Activated CD4-positive, alpha-beta T cell treated with anti-CD3 and anti-CD28 coated beads, Interleukin-2, amount 50 U/mL, for 24 hours (primary cell): ENCODE measurements at places on chromosomes 3 and 15.

GRCh38 chr3:108661699-108662098 lies 72.2 kb downstream of the DZIP3 start:
- no peak for DNase-seq

DNA sequence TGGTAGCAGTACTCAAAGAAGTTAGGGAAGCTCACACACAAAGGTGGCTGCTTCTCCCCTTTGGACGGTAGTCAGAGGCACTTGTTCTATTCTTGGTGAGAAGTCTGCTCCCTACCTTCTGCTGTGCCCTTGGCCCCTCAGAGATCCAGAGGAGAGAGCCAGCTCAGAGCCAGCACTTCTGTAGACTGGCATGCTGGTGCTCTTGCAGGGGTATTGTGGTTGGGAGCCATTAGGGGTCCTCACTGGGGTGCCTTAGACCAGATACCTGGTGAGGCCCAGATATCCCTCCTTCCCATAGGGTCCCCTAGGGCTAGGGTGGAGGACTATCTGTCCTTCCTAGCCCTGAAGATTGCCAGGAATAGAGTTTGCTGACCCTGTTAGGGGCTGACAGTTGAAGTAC lies 140.6 kb downstream of the EEFSEC start:
- no peak for DNase-seq

DNA sequence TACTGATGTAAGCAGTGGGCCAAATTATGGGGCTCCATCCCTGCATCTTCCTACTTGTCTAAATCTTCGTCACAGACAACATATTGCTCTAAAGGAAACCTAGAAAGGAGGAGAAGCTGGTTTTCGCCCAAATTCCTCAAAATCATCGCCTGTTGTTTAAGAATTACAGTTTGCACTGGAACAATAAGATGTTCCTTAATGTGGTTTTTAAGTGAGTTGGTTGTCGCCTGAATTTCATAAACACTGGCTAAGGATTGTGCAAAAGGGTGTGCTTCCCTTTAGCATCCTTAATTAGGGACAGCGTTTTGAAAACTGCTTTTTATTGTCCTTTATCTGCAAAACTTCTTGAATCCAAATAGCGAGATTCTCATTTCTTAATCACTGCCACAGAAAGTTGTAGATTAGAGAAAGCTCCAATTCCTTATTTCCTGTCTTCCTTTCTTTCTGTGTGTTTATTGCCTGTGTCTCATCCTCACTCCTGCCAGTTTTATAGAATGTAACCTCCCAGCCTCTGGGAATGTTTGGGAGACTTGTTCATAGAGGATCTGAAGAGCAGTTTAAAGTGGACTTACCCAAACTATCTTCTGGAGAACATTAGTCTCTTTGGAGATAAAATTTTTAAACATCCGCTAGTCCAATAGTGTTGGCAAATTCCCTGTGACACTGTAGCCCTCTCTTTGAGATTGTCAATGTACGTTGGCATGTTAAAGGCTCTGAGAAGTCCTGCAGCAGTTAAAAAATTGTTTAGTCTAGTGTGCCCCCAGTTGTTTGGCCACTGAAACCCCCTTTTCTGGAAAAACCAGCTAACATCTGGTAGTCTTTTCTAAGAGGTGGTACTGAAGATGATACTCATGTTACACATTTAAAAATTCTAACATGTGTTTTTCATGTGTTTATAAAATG lies 50.4 kb downstream of the FLNB start:
- DNase-seq, result no peak

GRCh38 chr3:176431038-176431418 lies 766.3 kb downstream of the TBL1XR1 start:
- DNase-seq, result no peak

DNA sequence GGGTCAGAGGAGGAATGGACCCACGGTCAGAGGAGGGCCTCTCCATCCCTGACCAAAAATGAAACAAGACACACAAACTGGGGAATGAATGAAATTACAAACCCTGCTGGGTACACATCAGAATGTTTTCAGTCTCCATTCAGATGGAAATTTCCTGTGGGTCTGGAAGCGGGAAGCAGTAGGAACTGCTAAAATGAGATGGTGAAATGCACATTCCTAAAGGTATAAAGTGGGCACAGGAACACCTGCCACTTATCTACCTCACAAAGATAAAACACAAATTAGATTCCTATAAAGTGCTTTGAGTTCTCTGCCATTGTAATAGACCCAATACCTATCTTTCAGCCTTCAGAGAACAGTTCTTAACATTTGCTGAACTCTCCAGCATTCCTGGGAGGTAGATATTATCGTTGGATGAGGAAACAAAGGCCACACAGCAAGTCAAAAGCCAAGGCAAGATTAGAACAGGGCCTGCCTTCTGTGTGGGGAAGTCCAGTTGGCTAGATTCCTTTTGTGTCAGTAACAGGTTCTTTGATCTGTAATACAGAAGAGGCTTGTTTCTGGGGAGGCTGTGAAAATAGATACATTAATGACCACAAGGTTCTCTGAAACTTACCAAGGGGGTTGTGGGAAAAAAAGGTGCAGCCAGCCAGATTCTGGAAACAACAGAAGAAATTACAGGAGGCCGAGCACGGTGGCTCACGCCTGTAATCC lies 98.4 kb downstream of the IGF2BP2 start:
- no peak for DNase-seq

DNA sequence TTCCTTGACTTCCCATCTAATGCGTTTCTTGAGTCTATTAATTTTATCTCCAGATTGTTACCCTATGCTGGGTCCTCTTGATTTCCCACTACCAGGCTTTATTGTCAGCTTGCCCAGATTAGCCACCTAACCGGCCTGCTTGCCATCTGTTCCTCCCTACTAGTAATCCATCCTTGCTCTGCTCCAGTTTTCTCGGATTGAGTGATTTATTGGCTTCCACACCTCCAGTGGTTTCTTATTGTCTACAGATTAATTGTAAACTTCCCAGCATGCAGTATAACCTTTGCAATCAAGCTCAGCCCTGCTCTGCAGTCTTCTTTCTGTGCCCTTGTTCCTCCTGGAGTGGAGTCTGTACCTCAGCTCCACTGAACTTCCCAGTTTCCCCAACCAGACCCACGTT lies 63.4 kb downstream of the ARHGEF26 start:
- no peak for DNase-seq

- DNase-seq, result no peak
These were observed 5.7 kb upstream of the SKOR1 start for GRCh38 chr15:67819636-67820035.

GRCh38 chr3:148992027-148992634 lies 791 bp downstream of the GYG1 start:
- DNase-seq, result peak; percentile 13

GRCh38 chr15:74799856-74800558 lies 12.6 kb upstream of the LMAN1L start:
- peak; percentile 82 for DNase-seq

- no peak for DNase-seq
These were observed 561.7 kb upstream of the SGO1 start for GRCh38 chr3:20747741-20748140.

DNA sequence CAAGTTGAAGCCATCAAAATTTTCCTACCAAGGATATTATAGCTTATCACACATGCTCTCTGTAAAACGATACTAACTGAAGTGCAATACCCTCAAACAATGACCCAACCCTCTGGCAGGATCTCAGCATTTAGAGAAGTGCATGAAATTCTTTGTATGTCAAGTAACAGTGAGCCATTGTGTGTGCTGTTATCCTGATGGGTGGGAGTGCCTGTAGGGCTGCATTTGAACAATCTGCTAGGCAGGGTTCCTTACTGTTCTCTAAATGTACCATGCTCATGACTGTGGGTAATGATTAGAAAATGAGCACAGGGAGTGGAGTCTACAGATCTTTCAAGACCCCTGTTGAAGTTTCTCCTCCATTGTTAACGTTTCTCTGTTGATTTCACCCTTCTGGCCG lies 398.1 kb downstream of the NSUN3 start:
- DNase-seq, result no peak

- no peak for DNase-seq
These were observed 688.8 kb upstream of the CCDC54 start for GRCh38 chr3:106688464-106688863.

DNA sequence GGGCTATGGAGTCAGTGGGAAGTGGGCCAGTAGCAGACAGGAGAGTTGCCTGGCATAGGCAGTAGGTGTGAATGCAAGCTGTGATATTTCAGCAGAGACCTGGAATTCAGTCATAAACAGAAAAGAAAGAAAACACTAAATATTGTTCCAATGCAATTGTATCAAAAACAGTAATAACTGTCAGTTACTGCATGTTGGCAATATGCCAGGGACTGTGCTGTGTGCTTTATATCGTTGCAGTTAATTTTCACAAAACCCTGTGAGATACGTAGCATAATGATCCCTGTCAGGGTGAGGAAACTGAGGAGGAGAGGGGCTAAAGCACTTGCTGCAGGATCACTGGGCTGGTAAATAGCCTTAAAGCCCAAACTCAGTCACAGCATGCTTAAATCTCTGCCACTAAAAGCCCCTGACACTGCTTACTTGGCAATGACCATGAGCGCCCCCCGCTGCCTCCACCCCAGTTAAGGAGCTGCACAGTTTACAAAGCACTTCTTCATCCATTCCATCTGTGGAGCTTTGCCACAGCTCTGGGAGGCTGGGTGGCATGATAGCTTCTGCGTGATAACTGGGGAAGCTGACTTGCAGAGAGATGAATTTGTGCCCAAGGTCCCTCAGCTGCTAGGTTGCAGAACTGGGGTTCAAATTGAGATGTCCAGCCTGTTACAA lies 3.9 kb downstream of the SLC6A1 start:
- no peak for DNase-seq

DNA sequence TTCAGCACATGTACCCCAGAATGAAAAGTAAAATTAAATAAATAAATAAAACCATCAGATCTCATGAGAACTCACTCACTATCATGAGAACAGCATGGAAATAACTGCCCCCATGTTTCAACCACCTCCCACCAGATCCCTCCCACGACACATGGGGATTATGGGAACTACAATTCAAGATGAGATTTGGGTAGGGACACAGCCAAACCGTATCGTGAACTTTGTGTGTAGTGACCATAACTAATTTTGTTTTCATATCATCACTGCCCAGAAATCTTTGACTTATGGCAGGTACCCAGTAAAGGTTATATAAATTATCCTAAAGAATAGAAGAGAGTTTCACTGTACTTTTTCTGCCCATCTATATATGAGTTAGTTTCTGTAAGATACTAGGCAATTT lies 766.5 kb downstream of the ROBO1 start:
- DNase-seq, result no peak

DNA sequence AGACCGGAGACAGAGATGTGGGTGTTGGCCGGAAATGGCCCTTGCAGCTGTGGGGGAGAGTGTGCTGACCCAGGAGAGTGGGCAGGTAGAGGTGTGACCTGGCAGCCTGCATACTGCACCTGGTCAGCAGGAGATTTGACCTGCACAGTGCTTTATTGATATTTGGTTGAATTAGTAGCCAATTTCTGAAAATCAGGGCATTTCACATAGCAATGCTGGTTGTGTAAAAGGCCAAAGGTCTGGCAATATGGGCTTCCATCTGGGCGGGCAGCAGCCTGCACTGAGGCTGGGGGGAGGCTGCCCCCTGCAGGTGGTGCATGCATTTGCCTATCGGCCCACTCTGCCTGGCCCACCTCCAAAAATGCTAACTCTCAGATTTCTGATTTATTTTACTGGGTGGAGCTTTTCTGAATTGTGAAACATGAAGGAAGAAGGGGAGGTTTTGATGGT lies 9.4 kb upstream of the MGLL start:
- DNase-seq, result no peak

DNA sequence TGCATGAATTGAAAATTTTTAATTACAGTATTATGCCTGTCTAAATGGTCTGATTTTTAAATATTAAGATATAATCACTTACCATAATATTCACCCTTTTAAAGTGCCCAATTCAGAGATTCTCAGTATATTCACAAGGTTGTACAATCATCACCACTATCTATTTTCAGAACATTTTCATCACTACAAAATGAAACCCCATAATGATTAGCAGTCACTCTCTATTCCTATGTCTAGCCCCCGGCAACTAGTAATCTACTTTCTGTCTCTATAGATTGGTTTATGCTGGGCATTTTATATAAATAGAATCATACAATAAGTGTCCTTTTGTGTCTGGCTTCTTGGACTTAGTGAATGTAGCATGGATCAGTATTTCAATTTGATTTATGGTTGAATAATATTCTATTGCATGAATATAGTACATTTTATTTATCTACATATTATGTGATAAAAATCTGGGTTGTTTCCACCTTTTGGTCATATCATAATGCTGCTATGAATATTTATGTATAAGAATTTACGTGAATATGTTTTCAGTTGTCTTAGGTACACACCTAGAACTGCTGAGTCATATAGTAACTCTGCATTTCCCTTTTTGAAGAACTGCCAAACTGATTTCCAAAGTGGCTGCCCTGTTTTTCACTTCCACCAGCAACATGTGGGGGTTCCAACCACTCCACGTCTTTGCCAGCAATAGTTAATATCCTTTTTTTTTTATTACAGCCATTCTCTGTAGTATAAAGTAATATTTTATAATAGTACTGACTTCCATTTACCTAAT lies 485.7 kb upstream of the ZNF385D start:
- DNase-seq, result no peak

- DNase-seq, result no peak
These were observed 8.4 kb upstream of the GP5 start for GRCh38 chr3:194407423-194407822.

DNA sequence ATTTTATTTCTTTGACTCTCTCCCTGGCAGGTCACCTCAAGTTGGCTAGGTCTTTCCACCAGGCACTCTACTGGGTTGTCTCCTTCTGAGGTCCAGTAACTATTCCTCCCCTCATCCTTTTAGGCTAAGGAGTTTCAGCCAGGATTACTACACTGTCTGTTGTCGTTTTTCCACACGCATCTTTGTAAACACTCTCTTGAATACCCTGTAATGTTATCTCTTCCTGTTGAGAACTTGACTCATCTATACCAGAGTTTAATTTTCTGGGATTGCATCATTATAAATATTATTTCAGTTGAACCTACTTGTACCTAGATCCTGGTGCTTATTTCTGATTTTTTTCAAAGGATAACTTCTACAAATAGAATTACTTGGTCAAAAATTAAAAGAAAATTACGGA lies 138.3 kb downstream of the SQOR start:
- DNase-seq, result no peak

- DNase-seq, result no peak
These were observed 29.1 kb downstream of the ALS2CL start for GRCh38 chr3:46664188-46664970.

DNA sequence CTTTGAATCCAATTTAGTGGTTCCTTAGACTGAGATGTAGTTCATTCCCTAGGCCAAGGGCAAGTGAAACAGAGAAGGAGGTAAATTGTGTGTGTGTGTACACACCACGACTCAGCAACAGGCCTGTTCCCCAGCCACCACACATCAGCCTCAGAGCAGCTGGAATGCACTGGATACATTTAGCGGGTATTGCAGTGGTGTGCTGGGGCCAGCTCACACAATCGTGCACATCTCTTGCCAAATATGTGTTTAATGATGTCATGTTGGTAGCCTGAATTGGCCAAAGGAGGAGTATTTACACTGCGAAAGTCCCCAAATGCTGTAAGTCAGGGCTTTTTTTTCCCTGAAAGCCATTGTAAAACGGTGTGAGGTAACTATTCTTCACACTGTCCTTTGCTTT lies 82.3 kb downstream of the RBPMS2 start:
- no peak for DNase-seq
